GM18507 (cell line): ENCODE measurements at places on chromosomes 3 and 15.

DNA sequence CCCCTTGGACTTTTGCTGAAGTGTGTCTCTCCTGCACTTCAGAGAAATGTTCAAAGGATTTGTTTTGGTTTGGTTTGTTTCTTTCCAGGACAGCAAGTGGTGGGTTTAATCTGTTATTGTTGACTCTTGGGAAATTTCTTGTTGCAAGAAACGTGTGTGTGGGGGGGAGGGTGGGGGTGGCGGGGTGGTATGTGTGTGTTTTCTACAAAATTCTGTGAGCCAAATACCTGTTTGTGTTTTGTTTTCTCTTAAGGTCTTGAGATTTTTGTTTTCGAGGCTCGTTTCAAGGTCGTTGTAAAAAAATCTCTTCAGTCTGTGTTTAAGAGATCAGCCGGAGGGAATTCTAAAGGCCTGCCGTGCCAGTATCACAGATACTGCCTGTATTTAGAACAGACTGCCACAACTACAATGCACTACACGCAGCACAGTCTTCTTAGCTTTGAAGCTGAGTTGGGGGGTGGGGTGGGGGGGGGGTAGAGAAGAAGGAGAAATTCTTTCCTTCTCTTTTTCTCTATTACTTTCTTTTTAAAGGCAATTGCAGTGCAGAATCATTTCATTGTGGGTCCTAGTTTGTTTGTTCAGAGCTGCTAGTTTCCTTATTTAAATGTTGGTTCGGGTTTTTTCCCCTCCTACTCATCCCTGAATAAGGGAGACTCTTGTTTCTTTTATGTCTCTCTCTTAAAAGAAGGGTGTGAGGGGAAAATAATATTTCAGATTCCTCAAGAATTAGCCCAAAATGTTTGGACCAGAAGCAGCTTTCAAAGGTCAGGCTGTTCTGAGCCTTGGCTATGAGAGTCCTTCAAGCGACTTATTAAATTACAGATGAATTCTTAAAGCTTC, 1.4 kb upstream of the BCL6 start:
- DNase-seq = no peak

DNA sequence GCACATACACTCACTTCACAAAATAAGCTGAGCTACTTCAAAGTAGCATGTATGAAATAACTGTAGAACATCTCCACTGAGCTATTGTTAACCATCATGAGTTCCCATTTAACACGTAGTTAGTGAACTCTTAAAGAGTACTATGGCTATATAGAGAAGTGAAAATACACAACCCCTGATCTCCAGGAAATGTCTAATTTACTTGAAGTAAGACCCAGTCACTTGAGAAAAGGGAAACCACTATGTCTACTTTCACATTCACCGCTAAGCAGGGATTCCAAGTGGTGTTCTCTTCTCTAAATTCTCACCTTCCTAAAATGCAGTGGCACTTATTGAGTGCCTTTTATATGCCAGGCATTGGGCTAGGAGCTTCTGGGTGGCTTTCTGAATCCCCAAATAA, 35.0 kb upstream of the COLQ start:
- DNase-seq = no peak

DNA sequence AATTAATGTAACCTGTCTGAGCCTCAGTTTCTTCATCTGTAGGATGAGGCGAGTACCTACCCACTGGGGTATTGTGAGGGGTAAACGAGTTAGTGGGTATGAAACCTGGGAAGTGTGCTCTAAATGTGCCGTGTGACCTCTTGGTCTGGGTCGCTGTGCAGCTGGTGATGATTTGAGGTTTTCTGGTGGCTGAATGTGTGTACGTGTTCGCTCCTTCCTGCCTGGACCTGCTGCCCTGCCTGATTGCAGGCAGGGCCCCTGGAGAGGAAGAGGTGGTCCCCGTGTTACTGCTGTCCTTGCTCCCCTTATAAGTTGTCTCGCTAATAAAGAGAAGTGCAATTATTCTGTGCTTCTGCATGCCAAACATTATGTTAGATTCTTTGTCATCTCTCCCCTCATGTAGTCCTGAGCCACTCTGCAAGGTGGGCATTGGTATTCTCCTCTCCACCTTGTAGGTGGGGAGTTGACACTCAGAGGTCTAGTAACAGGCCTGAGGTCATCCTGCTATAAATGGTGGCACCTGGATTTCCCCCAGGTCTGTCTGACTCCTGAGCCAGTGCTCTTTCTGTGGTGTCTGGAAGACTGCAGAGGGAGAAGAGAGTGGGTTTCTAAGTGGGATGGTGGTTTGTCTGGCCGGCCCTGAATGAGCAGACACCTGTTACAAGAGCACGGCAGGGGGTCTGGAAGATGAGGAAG, 15.7 kb downstream of the PDIA5 start:
- no peak for DNase-seq

GRCh38 chr3:73141525-73141924, 80.1 kb downstream of the EBLN2 start:
- no peak for DNase-seq

DNA sequence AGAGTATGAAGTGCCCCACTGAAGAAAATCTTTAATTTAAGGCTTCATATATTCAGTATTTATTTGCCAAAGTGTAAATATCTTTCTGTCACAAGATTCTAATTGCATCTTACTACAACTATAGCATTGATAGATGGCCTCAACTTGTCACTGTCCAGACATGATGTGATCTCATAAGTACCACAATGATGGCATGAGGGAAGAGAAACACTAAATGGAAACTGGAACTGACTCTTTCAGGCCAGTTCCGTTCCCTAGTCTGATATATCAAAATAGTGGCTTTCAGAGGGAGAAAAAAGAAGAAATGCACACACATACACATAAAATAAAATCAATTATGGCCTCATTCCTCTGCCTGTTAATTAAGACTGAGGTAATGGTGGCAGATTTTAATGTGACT, 615.7 kb downstream of the TBL1XR1 start:
- no peak for DNase-seq
